ENCODE measurements at places on chromosomes 7 and 10.

- peak; percentile 17 for DNase-seq
Measured at GRCh38 chr7:129780257-129780973, 168.9 kb downstream of the NRF1 start.

GRCh38 chr7:16638282-16639280 is 7.0 kb downstream of the ANKMY2 start:
- no peak for DNase-seq

DNA sequence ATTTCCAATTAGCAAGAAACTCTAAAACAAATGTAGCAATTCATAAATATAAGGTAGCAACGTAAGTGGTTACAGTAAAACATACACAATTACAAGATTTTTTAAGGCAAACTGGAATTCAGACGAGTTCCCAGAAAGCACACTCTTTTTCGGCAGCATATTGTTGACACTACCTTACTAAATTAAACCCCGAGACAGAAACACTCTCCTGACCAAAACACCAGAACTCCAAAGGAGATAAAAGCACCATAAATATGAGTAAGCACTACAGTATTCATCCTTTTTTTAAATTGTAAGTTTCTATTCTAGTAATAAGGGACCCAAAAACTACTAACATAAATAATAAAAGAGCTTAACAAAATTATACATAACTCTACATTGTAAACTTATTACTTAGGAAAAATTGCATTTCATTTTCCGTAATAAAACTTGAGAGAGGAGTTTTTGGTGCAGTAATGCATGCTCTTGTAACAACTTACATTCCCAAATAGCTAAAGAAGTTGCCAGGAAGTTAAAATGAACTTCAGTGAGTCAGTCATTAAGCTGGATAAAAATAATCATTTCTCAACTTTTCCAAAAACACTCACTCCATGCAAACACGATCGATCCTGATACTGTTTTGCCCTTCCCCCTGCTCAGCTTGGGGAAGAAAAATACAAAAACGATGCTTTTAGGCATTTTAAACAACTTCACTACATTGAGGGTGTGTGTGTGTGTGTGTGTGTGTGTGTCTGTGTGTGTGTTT is 2.0 kb downstream of the PIP4K2A start:
- DNase-seq, result no peak

- no peak for DNase-seq
Measured at GRCh38 chr7:50531928-50532327, 33.3 kb downstream of the DDC start.

DNA sequence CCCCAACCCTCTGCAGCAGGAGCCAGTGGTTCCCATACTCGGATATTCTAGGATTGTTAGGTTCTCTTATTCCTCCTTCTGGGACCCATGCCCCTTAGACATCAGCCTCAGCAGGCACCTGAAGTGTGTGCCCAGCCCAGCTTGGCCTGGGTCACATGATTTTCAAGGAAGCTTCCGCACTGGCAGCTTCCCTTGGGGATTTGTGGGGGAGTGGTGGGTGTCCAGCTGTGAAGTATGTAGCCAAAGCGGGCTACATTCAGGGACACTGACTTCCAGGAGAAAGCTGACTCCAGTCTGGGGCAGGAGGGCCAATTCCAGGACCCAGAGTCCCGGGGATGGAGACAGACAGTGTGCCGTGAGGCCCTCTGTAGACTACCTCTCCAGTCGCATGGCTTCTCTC is 1.3 kb downstream of the LDB1 start:
- DNase-seq, result no peak

DNA sequence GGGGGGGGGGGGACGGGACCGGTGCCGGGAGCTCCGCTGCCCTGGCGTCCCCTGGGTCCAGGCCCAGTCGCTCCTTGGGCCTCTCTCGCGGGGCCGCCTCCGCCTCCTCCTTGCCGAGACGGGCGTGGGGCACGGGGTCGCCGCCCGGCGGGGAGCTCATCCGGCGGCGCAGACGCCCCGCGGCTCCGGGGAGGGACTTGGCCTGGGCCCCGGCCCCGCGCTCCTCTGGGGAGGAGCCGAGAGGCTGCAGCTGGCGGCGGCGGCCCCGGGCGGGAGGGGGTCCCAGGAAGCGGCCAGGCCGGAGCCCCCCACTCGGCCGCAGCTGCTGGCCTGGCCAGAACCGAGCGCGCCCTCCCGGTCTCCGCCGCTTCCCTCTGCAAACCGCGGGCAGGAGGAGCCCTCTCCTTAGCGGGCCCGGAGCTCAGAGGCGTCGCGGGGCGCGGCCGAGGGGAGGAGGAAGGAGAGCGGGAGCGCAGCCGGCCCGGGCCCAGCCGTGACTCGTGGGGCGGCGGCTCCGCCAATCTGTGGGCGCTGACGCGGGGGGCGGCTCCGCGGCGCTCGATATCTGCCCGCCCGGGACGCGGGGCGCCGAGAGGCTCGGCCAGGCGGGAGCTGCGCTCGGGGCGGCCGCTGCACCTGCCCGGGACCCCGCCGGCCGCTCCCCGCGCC is at the start of gene FAM20C:
Gene FAM20C (plus strand): TSS at position 591 of the 669 bp plus-strand sequence. CDS start 629 bp downstream, outside the sequence.
- DNase-seq, result no peak

DNA sequence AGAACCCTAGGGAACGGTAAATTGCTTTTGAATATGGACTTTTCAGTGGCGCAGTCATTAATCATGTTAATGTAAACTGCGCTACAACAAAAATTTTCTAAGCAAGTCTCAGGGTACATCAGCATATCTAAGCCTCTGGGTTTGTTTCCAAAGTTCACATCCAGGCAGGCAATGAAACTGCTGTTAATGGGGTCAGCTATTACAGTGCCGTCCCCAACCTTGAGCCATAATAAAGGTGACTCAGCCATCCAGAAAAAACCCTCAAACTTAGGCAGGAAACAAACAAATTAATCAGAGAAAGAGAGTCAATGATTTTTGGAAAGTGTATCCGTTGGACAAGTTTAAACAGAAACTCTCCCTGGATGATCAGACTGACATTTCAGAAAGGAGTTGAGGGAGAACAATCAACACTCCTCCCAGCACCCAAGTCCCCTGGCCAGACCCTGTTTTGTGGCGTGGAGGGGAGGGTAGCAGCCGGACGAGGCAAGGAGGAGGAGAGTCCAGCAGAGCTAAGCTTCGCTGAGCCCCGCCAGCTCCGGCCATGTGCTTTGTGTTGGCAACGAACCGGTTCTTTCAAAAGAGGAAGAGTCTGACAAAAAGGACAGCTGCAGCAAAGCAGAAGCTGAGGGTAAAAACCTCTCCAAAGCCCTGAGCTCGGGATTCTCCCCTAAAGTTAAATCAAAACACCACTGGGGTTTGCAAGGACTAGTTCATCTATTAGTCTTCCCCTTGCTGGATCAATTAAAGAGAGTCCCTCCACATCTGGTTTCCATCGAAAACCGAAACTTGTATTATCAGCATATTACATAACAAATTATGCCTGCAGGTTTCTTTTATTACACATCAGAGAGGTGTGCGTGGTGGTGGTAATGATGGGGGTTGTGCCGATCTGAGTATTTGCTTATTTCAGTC is 3.6 kb downstream of the FAM53B start:
- DNase-seq, result no peak

- DNase-seq, result no peak
Measured at GRCh38 chr10:34539533-34540315, 275.4 kb downstream of the PARD3 start.

DNA sequence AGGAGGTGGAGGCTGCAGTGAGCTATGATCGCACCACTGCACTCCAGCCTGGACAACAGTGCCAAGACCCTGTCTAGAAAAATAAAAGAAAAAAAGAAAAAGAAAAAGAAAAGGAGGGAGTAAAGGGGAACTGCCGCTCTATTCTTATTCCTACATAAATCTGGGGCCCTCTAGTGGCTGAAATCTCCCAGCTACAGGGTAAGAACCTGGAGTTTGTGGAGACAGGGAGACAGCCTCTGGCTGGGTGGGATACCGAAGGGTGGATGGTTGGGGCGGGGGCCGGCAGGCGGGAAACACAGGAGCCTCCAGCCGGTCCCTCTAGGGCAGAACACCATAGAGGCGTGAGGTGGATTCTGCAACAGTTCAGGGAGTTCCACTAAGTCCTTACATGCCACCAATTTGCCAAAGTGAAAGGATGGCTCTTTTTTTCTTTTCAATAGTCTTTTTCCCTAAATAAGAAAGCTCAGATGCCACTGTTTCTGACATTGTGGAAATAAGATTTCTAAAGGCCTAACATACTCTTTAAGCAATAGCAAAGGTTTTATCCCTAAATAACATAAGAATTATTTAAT is 117.3 kb downstream of the SVIL start:
- no peak for DNase-seq

- DNase-seq, result peak; percentile 13
Measured at GRCh38 chr10:114499630-114500190, 95.4 kb upstream of the AFAP1L2 start.

DNA sequence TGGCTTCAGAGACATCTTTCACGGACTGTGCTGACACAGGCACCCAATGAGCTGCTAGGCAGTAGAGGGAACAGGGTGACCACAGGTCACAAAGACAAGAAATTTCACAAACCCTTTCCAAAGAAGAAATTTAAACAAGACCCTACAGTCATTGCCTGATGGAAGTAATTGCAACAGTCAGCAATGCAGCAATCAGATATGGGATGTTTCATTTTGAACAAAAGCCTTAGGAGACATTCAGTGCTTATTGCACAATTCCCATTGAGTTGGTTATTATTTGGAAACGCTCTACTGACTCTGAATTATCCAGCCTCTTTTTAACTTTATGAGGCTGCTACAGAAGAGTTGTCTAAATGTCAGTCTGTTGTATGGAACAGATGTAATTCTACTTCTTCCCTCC is 85.5 kb downstream of the ETV1 start:
- no peak for DNase-seq

DNA sequence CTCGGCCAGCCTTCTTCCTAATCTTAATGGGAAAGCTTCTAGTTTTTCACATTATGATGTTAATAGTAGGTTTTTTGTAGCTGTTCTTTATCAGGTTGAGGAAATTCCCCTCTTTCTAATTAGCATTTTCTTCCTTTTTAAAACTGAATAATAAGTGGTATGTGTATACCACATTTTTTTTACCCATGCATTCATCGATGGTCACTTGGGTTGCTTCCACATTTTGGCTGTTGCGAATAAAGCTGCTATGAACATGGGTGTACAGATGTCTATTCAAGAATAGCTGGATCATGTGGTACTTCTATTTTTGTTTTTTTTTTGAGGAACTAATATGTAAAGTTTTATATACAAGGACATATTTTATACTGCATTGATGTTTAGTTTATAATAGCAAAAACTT is 44.3 kb downstream of the NRF1 start:
- no peak for DNase-seq

DNA sequence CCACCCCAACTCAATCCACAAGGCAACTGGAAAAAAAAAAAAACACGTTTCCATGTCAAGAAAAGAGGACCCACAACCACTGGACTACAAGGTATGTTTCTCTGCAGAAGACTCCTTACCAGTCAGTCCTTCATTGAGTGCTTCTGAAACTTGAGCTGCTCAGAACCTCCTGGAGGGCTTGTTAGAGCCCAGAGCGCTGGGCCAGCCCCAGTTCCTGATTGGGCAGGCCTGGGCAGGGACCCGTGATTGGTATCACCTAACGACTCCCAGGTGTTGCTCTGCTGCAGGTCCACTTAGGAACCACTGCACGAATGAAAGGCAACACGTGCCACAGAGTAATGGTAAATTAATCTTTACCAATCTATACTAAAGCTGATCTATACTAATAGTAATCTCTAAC is 473 bp upstream of the CCDC201 start:
- no peak for DNase-seq

DNA sequence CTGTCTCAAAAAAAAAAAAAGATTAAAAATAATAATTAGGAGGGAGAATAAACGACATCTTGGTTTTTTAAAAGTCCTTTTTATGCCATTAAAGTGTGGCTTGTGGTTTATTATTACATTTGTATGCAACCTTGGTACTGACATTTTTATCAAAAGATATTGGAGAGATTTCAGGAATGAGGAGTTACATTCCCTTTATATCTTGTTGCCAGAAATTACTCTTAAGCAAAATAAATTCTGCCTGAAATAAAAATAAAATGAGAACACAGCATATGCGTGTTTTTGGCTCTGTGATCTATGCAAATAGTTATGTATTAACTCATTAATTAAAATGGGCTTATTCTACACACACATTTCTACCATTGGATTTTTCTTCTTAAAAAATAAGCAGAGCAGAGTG is 202.4 kb downstream of the BICC1 start:
- DNase-seq, result no peak

GRCh38 chr10:131435232-131435631 is 123.7 kb upstream of the TCERG1L start:
- DNase-seq, result no peak

Measured in activated naive CD4-positive, alpha-beta T cell (primary cell).